Effector memory CD4-positive, alpha-beta T cell (primary cell): ENCODE measurements at places on chromosomes 12 and 14.

GRCh38 chr12:90211017-90211416 is 502.4 kb upstream of the ATP2B1 start:
- DNase-seq: no peak

DNA sequence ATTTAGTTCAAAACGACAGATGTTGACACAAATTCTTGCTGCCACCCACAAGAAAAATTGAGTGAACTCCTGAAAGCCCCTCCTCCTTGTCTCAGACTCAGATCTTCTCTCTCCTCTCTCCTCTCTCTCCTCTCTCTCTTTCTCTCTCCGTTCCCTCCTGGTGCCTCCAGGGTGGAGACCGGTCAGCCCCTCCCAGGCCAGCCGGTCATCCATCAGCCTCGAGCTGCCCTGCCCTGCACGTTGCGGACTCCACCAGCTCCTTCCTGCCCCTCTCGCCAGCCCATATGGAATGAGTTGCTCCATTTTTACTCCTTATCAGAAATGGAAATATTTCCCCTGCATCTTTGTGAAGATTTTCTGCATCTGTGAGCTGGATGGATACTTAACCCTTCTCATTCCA is 103.8 kb downstream of the TBX5 start:
- DNase-seq: no peak

- DNase-seq: no peak
Observed at GRCh38 chr14:91369628-91370445, 47.8 kb downstream of the CCDC88C start.

- DNase-seq: no peak
Observed at GRCh38 chr14:74126315-74127013, 41.7 kb downstream of the LIN52 start.

GRCh38 chr14:50056435-50056834 is 59.9 kb downstream of the VCPKMT start:
- no peak for DNase-seq

DNA sequence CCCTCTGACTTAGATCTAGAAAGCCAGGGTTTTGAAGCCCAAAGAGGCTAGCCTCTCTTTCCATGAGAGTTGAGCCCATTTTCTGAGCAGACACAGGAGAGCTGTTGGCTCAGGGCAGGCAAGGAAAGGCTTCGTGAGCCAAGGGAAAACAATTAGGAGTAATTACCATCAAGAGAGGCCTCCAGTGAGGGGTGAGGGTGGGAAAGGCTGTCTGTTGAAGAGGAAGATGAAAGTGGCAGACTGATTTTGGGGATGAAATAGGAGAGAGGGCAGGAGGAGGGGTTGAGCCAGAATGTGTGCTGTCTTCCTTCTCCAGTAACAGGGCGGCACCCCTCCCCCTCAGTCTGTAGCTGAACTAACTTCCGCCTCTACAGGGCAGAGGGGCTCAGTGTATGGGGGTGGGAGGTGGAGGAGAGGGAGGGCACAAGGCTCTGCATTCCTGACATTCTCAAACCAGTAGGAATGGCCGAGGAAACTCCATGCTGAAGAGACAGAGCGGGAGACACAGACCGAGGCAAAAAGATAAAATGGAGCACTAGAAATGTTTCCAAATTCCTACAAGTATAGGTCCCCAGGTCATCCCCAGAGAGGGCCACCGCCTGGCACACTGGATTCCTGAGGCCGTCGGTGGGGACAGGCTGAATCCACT is 33.1 kb upstream of the COL2A1 start:
- DNase-seq: no peak

DNA sequence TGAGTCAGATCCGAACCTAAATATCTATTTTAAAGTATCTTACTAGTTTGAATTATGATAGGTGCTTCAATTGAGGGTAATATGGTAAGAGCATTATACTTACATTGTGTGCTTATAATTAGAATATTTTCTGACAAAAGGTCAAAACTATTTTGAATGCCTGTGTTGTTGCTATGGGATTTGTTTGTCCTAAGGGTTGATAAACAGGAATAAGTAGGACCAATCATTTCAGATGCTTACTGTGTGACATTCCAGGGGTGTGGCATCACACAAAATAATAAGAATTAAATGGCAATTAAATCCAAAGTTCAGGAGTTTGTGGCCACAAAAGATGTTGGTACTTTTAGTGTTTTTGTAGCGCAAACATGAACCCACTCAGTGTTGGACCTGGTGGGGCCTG is 256.2 kb upstream of the DDHD1 start:
- DNase-seq: no peak

GRCh38 chr12:66683073-66683472 is 4.2 kb upstream of the GRIP1 start:
- no peak for DNase-seq

GRCh38 chr12:124832856-124833255 is 30.8 kb downstream of the SCARB1 start:
- DNase-seq: no peak

DNA sequence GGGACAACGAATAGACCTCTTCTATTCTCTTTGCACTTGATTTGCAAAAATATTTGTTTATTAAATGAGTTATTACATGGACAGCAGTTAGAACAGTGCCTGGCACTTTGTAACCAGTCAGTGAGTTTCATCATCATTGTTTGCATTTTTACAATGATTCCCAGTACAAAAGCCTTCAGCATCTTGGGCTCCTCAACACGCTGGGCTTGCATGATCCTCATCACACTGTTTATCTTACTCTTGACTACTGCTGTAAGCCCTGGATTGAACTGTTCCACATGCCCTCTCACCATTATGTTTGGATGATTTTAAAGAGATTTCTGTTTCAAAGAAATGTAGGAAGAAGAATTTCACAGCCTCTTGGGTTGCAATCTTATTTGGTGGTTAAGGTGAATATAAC is 204.3 kb downstream of the PELI2 start:
- DNase-seq: no peak

DNA sequence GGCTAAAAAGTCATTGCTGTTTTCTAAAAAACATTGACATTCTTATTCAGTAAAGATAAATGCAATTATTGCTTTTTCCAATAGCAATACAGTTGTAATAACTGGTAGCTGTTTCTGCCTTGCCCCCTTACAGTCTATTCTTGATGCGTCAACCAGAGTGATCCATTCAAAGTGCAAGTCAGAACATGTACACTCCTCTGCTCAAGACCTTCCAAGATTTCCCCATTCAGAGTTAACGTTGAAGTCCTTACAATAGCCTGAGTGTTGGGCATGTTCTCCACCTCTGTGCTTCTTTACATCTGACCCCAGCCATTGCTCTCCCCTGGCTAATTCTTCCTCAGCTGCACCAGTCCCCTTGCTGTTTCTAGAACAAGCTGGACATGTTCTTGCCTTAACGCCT is 24.3 kb downstream of the VRK1 start:
- no peak for DNase-seq

DNA sequence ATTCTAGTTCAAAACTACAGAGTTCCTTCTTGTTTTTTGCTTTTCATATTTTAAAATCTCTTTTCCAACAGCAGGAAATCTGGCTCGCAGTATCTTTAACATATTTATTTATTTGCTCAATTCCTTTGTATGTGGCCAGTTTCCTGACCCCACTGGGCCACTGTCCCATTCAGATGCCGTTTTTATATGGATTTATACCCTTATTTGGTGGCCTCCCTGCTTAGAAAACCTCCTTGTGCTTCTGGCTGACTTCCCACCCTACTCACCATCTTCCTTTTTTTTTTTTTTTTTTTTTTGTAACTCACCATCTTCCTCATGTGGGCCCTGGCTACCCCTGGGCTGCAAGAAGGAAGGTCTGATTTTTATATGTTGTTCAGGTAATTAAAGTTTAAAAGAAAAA is 53.9 kb downstream of the TTLL5 start:
- DNase-seq: no peak

DNA sequence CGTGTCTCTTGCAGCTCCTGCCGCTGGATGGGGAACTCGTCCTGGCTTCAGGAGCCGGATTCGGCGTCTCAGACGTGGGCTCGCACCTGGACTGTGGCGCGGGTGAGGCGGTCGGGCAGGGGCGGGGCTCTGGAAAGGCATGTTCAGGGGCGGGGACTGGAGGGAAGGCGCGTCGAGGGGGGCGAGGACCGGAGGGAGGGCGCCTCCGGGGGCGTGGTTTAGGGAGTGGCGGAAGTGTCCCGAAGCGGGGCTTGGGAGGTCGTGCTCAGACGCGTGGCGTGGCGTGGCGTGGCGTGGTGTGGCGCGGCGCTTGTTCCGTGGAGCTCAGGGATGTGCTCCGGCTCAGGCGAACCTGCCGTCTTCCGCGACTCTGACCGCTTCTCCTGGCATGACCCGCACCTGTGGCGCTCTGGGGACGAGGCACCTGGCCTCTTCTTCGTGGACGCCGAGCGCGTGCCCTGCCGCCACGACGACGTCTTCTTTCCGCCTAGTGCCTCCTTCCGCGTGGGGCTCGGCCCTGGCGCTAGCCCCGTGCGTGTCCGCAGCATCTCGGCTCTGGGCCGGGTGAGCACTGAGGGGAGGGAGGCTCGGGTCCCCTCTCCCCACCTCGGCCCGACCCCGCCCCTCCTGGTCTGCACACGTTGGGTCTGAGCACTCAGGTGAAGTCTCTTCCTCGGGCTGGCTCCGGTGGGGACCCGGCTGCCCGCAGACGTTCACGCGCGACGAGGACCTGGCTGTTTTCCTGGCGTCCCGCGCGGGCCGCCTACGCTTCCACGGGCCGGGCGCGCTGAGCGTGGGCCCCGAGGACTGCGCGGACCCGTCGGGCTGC is 6.2 kb downstream of the AMN start:
- DNase-seq: peak; percentile 58

- DNase-seq: no peak
Observed at GRCh38 chr14:96713426-96713825, 83.8 kb upstream of the VRK1 start.

GRCh38 chr12:4962539-4963486 is 53.1 kb downstream of the KCNA1 start:
- no peak for DNase-seq

DNA sequence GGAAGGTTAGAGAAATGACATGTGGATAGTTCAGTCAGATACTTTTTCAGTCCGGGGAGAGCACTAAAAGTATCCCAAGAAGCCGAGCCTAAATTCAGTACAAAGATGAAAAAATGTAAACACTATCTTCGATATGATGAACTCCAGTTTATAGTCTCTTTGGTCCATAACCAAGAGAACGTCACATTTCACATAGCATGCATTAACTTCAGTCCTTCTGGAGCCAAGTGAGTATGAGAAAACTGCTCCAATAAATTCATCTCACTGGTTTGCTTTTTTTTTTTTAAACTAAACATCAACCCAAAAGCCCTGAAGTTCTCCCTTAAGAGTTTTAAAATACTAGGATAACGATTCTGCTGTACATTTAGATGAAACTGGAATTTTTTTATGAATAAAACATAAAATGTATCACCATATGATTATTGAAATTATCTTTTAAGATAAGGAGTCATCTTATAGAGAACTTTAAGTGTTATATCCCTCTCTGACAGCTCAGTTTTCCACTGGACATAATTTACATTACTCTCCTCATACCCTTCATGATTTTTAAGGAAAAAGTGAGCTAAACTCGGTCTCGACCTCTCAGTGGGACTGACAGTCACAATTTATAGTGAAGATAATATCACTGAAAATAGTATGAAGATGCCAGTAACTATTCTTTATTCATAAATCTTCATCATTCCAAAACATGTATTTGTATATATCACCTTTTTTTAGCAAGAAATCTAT is 841.5 kb upstream of the FLRT2 start:
- DNase-seq: no peak

DNA sequence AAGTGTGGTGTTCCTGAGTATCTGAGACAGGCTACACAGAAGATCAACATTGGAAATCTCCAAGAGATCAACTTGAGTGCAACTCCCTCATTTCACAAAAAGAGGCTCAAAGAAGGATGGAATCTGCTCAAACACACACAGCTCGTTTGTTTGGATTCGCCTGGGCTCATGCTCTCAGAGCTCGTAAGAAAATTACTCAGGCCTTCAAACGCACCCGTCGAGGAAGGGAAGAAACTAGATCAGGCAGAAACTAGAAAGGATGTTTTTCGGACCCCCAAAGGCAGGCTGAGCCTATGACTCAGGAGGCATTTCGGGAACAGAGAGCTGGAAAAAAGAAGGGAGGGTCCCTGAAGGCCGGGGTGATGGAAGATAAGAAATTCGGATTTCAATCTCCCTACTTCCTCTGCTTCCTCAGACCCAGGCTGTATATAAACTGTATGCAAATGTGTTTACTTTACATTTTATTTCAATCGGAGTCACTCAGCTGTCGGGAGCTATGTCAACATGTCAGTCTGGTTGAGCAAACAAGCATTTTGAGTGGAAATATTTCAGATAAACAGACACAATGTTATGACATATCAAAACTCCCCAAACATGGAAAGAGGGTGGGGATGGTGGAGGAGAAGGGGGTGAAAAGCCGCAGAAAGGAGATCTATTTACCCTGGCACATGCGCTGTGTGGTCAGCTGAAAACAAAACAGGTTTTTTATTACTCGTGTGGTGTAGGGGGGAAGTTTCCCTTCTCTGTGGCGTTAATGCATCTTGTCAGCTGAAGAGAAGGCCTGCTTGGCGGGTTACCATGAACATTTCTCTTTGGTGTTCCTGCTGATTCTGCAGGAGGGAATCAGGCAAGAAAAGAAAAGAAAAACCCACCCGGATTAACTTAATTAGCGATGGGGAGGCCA is 129.1 kb upstream of the TBX3 start:
- no peak for DNase-seq

DNA sequence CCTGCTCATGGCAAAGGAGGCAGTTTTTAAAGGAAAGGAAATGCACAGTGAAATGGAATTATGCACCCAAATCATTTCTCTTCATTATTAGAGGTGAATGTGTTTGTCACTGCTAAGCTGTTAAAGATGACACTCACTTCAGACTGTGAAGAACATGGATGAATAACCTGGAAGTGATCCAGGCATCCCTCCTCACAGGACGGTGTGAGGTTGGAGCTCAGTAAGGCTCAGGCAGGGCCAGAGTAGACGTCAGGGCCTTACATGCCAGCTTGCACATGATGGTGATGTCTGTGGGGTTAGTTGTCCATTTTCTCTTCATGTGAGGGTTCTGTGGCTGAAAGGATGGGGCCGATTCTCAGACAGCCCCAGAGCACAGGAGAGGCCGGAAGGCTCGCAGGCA is 273.1 kb downstream of the PCNX1 start:
- no peak for DNase-seq

DNA sequence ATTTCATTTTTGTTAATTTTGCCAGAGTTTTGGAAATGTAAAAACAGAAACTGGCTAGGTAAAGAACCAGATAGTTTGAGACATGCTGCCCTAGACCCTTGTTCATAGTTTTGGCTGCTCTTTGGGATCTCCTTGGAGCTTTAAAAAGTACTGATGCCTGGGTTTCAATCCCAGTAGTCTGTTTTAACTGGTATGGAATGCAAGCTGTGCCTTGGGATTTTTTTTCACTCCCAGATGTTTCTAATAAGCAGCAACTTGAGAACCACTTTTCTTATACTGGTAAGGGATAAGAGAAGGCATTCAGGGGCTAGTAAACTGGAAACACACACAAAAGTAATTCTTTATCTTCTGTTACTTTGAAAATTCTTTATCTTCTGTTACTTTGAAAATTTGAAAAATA is 18.8 kb downstream of the SLC35F4 start:
- DNase-seq: no peak

DNA sequence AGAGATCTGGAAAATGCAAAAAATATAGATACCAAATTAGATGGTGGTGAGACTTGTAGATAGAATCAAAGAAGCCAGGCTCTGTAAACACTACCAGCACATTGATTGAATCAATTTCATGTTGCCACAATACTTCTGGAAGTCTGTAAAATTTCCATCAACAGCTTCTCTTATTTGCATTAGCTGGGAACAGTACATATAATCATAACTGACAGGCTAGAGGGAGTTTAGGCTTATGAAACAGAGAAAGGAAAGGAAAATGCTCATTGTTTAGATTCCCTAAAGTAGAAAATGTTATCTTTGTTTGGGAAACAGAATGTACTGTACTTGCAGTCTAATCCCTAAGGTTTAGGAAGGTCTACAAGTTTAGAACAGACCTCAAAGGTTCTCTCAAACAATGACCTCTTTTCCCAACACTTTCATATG is 335.2 kb downstream of the CEP128 start:
- no peak for DNase-seq
